ENCODE measurements at places on chromosomes 3 and 15.

DNA sequence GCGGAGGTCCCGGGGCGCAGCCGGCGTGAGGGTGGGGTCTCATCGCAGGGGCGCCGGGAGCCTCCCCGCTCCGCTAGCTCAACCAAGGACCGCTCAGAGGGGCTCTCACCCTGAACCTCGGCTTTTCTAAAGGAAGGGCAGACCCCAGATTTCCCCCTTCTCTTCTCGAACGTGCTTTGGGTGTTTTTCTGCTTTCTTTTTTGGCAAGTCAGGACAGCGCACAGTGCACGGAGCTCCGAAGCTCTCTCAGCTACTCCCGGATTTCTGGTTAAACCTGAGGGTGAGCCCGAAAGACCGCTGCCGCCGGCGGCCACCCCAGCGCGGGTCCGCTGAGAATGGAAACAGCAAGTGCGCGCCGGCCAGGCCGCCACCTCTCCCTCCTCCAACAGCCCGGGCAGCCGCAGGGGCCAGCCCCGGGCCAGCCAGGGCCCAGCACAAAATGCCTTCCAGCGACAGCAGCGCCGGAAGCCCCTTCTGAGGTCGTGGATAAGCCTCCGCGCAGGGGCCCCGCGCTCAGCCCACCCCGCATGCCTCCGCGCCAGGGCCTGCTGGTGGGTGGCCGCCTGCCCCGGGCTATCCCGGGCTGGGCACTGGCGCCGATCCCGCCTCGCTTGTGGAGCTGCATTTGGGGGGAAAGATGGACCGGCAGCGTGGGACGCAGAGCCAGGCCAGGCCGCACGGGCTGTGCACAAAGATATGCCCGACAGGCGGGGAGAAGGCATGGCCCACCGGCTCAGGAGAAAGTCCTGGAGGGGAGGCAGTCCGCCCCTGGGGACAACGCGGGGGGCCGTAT is 8.2 kb upstream of the OCA2 start:
- no peak for DNase-seq

DNA sequence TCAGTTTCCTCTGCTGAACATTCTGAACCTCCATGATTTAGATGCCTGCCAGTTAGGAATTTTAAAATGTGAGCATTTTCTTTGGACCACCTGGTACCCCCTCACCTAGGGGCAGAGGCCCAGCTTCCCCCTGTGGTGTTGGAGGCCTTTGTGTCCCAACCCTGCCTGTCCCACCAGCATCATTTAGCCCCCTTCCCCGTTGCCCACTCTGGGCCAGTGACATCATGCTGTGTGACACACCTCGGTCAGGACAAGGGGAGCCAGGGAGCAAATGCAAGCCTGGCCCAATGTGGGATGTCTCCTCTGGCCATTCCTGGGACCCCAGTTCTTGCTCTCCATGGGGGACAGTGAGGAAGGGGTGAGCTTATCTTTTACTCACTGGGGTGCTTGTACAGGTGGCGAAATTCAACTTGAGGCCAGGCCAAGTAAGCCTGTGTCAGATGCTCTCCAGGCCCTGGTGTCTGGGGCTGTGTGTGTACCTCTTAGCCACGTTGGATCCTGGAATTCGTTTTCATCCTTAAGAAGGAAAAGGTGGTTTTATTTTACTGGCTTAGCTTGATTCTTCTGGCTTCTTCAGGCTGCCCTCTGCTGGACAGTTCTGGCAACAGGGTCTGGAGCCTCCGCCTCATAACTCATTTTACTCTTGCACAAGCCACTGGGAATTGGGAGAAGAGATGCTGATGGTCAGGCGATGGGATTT is 49.7 kb upstream of the MYZAP start:
- no peak for DNase-seq

DNA sequence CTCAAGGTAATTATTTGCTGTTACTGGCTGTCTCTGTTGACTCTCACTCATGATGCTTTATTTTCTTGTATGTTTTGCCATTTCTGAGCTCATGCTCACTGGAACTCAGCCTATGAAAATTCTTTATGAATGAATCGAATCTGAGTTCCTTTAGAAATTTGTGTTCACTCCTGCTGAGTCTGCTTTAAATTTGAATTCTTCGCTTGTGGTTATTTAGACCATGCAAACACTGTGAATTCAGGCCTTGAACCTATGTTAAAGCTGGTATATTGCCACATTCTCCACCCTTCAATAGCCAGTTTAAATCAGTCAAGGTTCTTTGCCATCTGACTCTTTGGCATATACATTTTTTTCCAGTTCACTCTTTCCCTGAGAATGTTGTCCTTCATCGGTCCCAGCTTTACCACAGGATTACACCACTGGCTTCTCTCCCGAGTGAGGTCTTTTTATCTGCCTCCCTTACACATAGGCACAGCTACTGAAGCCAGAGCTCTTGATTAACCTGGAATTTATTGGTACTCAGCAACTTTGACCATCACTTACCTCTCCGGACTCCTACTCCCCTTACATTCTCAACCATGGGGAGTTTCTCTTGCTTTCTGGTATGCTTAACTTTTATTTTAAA is 400.6 kb downstream of the VPS13C start:
- no peak for DNase-seq

DNA sequence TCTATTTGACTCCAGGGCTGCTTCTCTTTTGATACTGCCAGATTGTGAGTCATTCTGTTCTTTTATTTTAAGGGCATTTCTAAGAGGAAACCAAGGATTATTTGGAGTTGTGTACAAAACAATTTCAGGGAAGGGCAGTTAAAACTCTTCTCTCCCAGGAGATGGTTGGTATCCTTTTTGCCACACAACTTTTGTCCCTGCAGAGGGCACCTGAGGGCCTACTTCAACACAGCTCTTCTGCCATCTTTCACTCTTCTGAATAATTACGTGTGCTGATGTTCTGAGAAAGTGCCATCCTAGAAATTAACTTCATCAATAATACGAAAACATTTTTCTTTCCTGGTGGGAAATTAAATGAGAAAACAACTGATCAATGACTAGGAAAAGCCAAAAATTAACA is 75.7 kb upstream of the GADL1 start:
- DNase-seq: no peak

GRCh38 chr3:100766069-100766468 is 56.8 kb downstream of the TFG start:
- no peak for DNase-seq

DNA sequence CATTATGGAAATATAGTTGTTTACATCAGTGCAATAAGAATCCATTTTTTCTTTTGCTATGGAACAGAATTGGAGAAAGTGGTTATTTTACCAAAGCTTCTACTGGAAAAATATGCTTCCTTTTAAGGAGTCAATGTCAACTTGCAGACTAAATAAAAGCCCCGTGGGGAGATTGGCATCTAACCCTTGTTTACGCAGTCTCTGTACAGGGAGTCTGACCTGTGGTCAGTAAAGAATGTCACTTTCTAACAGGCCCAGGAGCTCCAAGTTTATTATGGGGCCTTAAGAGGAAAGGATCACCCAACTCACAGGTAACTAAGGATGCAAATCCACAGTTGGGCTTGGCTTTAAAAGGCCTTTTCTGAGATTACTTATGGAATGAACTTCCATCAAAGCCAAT is 1751.2 kb downstream of the SI start:
- no peak for DNase-seq

DNA sequence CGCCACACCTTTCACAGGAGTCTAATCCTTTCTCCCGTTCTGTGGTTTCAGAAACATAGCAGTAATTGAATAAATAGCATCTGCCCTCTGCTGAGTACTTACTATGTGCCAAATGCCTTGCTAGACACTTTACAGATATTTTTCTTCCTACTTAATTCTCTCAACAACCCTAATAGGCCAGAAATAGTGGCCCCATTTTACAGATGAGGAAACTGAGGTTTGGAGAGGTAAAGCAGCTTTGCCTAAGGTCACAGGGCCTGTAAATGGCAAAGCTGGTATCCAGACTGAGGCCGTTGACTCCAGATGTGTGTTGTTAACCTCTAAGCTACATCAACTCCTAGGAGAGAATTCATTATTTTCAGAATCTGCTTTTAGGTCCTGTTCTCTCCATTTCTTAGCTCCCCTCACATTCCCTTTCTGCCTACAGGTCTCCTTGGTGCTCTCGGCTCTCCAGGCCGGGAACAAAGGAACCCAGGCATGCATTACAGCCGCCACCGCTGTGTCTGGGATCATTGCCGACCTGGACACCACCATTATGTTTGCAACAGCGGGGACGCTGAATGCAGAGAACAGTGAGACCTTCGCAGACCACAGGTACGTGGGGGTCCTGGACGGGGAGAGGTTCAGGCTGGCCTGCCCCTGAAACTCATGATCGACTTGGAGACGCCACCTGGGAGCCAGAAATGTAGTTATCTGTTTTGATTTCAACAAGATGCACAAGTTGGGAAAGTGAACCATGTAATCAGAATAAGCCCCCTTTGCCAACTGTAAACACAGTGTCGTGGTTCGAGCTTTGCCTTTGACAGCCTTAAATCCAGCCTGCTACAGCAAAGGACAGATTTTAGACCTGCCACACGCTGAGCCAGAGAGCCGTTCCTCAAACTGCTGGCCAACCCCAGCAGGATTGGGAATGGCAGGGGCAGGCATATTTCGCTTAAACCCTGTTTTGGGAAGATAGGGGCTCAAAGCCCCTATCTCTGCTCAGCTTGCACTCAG is 246.5 kb upstream of the TPM1 start:
- DNase-seq: no peak

GRCh38 chr3:16768014-16768413 is 116.7 kb upstream of the PLCL2 start:
- no peak for DNase-seq

GRCh38 chr15:50735156-50735555 is 30.4 kb downstream of the SPPL2A start:
- no peak for DNase-seq

- DNase-seq: no peak
Observed at GRCh38 chr3:127677541-127678314, 5.0 kb downstream of the ABTB1 start.

- no peak for DNase-seq
Observed at GRCh38 chr15:44160796-44161195, 34.3 kb downstream of the FRMD5 start.

- DNase-seq: no peak
Observed at GRCh38 chr3:151789853-151790463, 24.0 kb upstream of the AADAC start.

DNA sequence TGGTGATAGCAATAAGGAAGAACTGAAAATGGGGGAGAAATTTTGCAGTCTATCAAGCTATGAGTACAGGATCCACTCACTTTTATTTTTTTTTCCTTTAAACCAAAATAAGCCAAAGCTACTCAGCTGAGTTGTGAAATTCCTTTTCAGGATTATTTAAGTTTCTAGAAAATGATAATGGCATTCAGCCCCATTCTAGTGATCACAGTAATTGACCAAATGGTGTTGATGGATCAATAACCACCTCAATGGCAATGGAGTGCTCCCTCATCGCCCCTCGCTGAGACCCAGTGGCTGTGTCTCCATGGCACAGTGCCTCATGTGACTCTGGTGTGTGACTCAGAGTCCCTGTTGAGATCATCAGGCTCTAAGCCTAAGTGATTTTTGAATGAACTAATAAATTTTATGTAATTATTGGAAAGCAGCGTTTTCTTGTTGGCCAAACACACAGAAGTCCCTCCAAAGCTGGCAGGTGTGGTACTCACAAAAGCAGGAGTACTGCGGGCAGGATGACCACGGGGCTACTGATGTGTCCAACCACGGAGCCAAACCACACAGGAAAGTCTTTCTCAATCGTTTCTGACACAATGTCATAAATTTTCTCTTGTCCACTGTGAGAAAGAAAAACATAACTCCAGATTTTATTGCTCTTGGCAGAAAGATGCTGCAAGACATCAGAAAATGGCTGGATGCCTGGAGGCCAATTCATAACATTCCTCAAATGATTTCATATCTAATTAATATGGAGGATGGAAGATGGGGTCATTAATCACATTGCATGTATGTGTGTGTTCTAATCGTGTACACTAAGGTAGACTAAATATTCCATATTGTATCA is 14.4 kb upstream of the STARD5 start:
- DNase-seq: no peak

GRCh38 chr3:142999881-143000280 is 1.5 kb upstream of the U2SURP start:
- no peak for DNase-seq

GRCh38 chr3:17551333-17551732 is 191.1 kb downstream of the TBC1D5 start:
- no peak for DNase-seq

DNA sequence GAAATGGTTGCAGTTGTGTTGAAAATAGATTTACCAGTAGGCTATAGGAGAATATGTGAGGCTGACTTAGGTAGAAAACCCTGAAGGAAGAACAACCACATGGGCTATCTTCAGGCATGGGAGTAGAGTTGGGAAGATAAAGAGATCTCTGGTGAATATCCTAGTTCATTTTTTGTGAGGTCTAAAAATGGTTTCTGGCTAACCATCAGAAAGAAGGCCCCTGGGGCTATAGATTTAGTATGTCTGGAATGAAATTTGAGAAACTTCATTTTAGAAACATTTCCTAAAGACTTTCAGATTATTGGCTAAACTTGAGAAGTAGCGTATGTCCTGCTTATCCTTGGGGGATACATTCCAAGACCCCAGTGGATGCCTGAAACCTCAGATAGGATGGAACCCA is 148.2 kb downstream of the NAALADL2 start:
- DNase-seq: no peak

DNA sequence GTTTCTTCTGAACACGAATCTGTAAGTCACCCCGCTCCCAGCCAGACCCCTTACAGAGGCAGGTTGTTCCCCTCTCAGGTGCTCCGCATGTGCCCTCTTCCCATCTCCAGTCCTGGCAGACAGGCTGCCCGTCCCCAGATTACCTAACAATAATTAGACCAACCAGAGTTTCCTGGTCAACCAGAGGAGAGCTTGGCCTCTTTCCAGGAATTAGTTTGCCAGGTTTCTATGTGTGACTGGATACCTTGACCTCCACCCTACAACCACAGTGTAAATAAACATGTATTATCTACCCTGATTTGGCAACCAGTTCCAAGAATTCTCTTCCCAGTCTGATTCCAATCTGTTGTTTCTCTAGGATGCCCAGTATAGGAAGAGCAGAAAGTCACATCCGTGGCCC is 178.0 kb upstream of the UMPS start:
- DNase-seq: no peak

- DNase-seq: no peak
Observed at GRCh38 chr3:112403103-112403502, 70.1 kb downstream of the CD200 start.

GRCh38 chr3:10940106-10940505 is 52.4 kb upstream of the SLC6A1 start:
- DNase-seq: no peak

- DNase-seq: no peak
Observed at GRCh38 chr3:78459796-78460195, 1308.0 kb downstream of the ROBO1 start.

GRCh38 chr15:32119694-32120330 is 89.5 kb downstream of the CHRNA7 start:
- no peak for DNase-seq

GRCh38 chr3:107620534-107620933 is 97.8 kb downstream of the BBX start:
- no peak for DNase-seq
